Right hindlimb (tissue), 1 donor: ENCODE measurements at places on chromosomes 7 and 10.

DNA sequence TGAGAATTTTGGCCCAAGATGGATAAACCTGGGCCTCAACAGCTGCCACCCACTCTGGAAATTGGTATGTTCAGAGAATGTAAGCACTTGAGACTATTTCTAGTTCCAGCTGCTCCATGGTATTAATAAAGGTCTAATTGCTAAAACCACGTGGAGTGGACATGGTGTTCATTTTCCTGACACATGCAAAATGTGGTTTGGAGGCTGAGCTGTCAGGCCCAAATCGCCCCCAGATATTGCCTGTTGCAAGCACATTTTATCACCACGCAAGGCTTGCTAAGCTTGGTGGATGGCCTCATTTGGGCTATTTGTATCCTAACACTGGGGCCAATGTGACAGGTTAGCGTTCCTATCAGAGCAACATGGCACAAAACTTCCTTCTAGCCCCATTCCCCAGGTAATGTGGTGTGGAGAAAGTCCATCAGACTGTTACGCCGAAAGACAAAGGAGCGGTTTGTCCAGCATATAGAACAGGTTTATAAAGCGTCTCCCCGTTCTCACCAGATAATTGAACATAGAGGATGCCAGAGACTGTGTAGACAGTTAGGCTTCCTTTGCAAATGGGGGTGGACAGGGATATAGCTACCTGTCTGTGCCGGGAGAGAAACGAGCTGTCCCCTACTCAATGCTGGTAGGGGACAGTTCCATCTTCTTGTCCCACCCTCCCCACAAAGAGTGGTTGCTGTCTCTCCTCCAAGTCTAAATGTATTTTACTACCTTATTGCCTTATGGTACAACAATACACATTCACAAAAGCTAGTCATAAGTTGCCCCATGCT lies 78.0 kb upstream of the ANKRD1 start:
- DNase-seq, result no peak

DNA sequence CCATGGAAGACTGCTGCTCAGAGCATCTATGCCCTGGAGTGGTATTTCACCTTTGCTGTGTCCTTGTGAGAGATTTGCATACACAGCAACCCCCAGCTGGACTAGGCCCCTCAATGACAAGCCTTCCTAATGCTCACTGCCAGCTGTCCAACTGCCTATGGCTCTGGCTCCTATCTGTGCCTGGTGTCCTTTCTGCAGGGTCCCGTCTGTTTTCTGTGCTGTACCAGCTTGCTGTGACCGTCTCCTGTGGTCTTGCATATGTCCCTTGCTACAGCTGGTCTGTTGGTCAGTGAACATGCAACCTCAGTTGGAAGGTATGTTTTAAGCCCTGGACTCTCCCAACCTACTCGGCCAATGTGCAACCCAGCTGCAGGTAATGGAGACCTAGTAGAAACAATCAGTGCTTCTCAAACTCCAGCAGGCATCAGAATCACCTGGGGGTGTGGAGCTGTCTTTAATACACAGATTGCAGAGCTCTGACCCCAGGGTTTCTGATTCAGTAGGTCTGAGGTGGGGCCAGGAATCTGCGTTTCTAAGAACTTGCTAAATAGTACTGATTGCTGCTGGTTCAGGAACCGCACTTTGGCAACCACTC lies 306.4 kb upstream of the ZNF32 start:
- no peak for DNase-seq

- DNase-seq, result peak; percentile 7
These were observed 22.4 kb upstream of the ZMIZ1 start for GRCh38 chr10:79046326-79046725.

GRCh38 chr7:13016592-13017332 lies 329.3 kb downstream of the ARL4A start:
- no peak for DNase-seq

GRCh38 chr10:119263951-119264617 lies 56.7 kb downstream of the GRK5 start:
- DNase-seq, result no peak

DNA sequence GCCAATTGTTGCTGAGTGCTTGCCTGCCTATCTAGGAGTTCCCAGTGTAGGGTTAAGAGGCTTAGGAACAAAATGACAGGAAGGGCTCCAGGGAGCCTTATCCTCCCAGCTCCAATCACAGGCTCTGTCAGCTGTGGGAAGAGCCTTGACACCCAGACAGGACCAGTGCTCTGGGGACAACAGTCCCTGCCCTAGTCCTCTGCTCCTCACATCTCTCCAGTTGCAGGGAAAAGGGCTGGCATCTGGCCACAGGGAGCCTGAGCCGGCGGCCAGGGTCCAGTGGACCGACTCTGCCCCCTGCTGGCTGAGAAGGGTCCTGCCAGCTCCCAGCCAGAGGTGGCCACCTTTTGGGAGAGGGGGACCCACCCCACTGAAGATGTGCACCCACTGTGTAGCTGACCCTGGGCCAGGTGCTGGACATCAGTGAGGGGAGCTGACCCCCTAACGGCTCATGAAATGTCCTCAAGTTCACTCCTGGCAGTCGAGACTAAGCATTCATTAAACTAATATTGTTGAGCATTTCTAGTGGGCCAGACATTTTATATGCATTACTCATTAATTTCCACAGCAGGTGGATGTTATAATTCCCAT lies 17.6 kb downstream of the DNAJB12 start:
- peak; percentile 88 for DNase-seq

DNA sequence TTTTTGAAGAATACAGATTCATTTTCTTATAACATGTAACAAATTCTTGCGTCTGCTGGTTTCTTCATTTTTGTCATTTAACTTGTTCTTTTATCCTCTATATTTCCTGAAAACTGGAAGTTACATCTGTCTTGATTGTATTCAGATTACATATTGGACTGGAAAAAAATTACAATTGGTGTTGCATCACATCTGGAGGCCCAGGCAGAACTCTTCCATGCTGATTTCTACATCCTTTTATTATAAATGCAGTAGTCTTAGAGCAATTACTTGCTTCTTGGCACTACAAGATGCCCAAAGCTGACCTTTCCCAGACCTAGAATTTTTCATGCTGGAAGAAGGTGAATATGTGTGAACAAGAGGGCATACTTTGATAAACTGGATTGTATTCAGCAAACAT lies 460.9 kb upstream of the CNTNAP2 start:
- DNase-seq, result no peak

- DNase-seq, result no peak
These were observed 44.2 kb upstream of the PPP2R2D start for GRCh38 chr10:131856441-131857094.

DNA sequence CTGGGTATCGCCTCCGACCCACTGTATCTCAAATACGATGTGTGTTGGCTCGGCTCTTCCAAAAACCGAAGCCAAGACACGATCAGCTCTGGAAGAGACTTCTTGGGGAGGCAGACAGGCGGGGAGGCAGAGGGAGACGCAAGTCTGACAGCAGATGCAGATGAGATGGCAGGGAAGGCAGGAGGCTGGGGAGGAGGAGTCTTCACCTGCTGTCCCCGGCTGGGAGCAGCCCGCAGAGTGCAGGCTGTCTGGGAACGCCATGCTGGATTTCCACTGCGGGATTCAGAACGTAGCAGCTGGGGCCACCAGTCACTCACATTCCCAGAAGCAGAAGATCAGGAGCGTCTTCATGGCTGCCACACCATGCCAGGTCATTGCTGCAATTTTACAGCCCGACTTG lies 29.4 kb downstream of the CTBP2 start:
- DNase-seq, result peak; percentile 61

- no peak for DNase-seq
These were observed 173.5 kb upstream of the ADCY1 start for GRCh38 chr7:45400680-45401079.

- DNase-seq, result no peak
These were observed 190.0 kb downstream of the FAM107B start for GRCh38 chr10:14584661-14585060.
